ENCODE measurements at places on chromosomes 1 and 21.

DNA sequence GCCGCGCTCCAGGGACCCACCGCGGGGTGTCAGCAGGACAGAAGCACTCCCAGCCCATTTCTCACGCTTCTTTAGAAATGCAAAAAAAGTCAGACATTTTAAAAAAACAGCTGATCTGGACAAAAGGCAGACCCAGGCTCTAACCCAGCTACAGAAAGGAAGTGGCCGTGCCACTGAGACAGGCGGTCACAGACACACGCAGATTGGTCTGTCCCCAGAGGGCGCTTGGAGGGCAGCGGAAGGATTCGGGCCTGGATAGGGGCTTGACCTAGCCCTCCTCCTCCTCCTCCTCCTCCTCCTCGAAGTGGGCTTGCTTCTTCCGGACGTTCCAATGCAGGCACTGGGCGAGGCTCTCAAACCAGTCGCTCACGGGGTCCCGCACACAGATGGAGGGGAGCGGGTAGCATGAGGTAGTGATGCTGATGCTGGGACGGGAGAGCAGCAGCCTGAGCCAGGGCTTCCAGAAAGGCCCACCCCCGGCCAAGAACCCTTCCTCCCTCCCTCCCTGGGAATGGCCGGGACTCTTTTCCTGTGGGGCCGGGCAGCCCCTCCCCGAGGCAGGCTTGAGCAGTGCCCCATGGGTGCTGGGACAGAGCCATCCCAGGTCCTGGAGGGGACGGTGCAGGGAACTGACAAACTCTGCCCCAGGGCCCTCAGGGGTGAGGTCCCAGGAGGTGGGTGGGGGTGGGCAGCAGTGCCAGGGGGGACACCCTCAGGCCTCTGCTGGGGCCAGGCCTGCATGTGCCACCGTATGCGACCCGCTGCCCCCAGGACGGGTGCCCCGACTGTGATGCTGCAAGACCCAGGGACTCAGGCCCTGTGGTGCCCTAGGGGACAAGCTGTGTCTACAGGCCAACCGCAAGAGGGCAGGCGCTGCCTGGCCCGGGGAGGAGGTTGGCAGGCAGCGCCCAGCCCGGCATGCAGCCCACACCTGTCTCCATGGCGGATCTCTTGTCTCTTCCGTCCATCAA, 25.3 kb downstream of the NADK start:
- DNase-seq: no peak

GRCh38 chr1:243216741-243217140, 38.3 kb downstream of the CEP170 start:
- no peak for DNase-seq

- DNase-seq: no peak
These were observed 23.0 kb downstream of the IQGAP3 start for GRCh38 chr1:156549390-156549789.

GRCh38 chr1:10561497-10561896, 86.7 kb downstream of the PEX14 start:
- no peak for DNase-seq

DNA sequence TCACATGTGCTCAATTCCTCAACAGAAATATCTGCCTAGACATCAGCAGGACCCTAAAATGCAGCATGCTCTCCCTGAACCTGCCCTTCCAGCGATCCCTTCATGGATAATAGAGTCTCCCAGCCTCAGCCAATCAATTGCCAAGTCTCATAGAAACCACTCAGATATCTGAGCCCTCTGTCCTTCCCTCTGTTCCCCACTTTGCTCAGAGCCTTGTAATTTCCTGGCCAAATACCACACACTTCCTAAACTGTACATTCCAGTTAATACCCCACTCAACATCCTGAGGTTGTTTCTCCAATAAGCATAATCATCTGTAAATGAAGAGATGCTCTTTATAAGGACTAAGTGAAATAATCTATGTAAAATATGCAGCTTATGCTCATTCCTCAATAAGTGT, 59.3 kb upstream of the PTGFRN start:
- no peak for DNase-seq

DNA sequence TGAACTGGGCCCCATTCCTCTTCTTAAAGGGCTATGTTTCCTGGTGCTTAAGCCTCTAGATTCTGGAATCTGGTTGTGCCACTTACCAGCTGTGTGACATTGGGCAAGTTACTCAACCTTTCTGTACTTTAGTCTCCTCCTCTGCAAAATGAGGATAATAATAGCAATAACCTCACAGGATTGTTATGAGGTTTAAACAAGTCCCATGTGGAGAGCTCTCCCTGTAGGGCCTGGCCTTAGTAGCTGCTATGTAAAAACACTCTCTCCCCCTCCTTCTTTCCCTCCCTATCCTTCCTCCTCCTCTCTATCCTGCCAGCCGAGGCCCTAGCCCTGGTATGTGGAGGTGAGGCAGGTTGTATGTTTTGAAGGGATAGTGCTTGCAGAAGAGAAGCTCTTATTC, 8.2 kb upstream of the PEAR1 start:
- no peak for DNase-seq

GRCh38 chr1:57440096-57440495, 16.2 kb upstream of the DAB1 start:
- DNase-seq: no peak

GRCh38 chr1:230332575-230333066, 93.5 kb downstream of the PGBD5 start:
- DNase-seq: no peak

GRCh38 chr1:218617986-218618385, 272.9 kb downstream of the TGFB2 start:
- DNase-seq: no peak

DNA sequence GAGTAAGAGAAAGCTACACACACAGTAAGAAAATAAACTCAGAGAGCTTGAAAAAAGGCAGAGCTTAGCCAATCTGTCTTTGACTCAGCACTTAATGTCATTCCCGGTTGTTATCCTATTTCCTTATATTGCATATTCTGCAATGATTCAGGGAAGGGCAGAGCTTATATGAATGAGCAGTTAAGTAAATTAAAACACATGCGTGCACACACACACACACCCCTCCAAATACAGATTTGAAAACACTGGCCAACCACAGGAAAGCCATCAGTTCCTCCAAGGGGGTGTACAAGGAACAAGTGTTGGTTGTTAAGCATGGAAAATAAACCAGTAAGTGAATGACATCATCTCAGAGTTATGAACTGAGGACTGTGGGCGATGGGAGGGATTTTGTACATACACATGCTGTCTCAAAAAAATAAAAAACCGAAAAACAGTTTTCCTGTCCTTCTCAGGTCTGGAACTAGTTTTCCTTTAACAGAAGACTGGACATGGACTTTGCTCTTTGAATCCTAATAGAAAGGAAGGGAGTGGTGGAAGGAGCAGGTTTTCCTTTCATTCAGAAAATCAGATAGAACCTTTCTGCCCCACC, 1.0 kb downstream of the IQGAP3 start:
- DNase-seq: peak; percentile 91

GRCh38 chr1:1833916-1834325, 55.7 kb upstream of the NADK start:
- DNase-seq: peak; percentile 49
